ENCODE measurements at places on chromosomes 2 and 18. TPM values are rescaled to one million over a fixed set of nuclear protein-coding genes. Genes with fewer than 3 reads are reported as not detected.
A peak's percentile ranks its signal among the peaks of the same experiment; 100 is the strongest.

Gene INPP5D
- 2.7 TPM for total RNA-seq

Gene HK2
- total RNA-seq: 20.7 TPM

- DNase-seq: no peak
These were observed 433.5 kb upstream of the MMADHC start for GRCh38 chr2:150020937-150021673.

- DNase-seq: peak; percentile 26
These were observed 38.1 kb upstream of the STAT1 start for GRCh38 chr2:191051825-191052778.

Gene FMNL2
- total RNA-seq: 68.0 TPM

DNA sequence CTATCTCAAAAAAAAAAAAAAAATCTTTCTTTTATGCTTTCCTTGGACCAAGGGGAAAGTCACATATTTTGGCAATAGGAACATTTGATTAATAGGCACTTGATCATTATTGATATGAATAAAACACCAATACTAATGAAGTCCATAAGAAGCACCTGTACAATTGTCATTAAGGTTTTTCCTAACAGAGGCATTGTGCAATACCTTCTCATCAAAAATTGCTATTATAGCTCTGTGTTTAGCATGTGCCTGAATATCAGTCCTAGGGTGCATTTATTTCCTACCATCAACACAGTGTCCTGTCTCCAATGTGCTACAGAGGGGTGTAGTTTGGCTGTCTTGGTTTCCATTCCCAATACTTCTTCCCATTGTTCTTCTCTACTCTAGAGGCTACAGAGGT lies 483.8 kb upstream of the SPRED2 start:
- no peak for DNase-seq

GRCh38 chr2:108971661-108972566 lies 17.1 kb downstream of the EDAR start:
- DNase-seq: peak; percentile 56

Gene IL1RN
- 8.8 TPM for total RNA-seq

DNA sequence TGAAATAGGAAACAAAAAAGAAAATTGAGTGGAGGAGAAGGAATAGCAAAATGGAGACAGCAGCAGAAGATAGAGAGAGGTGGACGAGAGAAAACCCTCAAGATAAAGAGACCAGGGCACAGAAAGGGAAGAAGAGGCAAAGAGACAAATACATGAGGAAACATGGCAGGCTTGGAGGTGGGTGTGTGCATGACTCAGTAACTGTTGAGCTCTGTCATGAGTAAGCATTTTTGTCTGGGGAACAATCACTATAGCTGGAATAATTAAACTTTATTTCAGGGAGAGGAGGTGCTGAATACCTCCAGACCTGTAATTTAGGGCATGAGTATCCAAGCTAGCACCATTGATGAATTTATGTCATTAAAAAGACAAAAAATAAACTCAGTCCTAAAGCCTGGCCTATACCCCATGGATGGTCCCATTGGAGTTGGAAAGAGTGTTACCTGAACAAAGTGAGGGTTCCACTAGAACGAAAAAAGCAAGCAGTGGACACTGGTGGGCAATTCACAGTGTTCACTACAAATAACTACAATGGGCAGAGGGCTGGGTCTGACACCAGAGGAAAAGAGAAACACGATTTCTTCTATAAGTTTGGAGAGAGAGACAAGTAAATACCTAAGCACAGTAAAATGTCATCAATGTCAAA lies 145.5 kb downstream of the ADCYAP1 start:
- no peak for DNase-seq

DNA sequence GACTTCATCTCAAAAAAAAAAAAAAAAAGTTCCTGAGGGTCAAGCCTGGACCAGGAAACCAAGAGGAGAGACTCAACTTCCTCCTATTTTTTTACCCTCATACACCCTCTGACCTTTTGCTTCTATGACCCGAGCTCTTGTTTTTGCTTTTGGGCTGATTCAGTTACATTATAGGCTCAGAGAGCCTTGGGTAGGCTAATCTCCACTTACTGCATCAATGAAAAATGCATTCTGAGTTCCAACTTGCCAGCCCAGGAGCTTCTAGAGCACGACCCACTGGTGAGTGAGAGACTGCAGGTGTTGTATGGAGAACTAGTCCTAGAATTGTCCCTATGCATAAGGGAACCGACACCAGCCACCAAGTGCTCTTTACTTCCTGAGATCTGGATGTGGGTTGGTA lies 91.1 kb downstream of the CABLES1 start:
- no peak for DNase-seq

Gene HJURP
- total RNA-seq: 6.5 TPM

DNA sequence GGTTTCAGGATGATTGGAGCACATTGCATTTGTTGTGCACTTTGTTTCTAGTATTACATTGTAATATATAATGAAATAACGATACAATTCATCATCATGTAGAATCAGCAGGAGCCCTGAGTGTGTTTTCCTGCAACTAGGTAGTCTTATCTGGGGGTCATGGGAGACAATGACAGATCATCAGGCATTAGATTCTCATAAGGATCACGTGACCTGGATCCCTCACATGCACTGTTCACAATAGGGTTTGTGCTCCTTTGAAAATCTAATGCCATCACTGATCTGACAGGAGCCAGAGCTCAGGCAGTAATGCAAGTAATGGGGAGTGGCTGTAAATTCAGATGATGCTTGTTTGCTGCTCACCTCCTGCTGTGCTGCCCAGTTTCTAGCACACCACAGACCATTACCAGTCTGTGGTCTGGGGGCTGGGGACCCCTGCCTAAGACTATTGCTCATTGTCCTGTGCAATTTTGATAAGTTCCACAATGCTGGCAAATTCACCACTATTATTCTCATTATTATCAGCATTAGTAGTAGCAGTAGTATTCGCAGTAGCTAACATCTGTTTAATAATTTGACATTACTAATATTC lies 428.7 kb upstream of the TNP1 start:
- DNase-seq: no peak

GRCh38 chr2:25409468-25409867 lies 67.7 kb upstream of the DNMT3A start:
- no peak for DNase-seq

GRCh38 chr18:78396077-78396476 lies 583.5 kb upstream of the SALL3 start:
- DNase-seq: no peak

Gene CYP20A1
- total RNA-seq: 24.9 TPM

DNA sequence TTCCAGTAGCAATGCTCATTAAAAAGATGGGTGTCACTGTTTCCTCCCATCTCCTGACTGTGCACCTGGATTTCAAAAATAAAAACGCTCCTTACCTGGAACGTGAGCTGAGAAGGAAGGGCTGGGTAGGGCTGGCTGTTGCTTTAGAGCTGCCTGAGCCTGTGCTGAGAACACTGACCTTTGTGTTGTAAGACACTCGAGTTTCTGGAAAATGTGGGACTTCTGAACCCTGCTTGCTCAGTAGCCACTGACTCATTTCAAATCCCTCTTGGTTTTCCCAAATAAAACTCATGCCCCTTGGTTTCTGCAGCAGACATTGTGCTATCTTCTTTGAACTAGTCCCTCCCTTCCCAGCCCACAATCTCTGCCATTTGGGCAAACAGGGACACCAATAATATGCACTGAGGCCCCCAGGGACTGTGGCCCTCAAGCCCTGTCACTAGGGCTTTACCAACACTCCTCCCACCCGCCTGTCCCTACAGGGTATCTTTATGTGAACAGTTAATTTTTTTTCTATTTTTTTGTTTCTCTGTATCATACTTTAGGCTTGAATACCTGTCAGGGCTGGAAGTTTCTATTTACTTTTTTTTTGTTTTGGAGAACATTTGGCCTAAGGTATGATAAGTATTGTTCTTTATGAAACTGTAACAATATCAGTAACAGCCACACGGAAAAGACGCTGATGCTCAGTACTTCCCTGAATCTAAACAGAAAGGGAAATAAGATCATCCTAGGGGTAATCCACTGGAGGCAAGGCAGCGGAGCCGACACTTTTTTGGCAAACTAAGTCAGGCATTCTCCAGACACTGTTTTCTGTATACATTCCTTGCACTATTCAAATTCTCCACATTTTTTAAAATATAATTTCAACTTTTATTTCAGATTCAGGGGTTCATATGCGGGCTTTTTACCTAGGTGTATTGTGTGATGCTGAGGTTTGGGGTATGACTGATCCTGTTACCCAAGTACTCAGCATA lies 280.2 kb downstream of the STK39 start:
- DNase-seq: no peak

Gene UGT1A1
- total RNA-seq: not detected

Gene YPEL5
- total RNA-seq: 62.8 TPM

GRCh38 chr2:96623116-96623515 lies 15.0 kb downstream of the KANSL3 start:
- DNase-seq: no peak

DNA sequence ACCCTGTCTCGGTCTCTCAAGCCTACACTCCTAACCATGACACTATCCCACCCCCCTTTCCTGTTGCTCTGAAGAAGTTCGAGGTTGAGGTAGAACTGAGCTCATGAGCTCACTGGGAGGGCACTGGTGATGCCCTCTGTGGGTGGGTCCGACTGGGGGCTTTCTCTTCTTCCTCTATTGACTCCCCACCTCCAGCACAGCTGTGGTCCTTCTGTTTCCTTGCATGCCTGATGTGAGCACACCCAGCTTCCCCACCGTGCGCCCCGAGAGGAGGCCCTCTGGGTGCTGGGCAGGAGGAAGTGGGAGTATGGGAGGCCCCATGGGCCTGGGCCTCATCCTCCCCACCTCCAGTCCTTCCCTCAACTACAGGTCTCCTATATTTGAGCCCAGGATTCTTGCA lies 20.9 kb downstream of the SPEG start:
- DNase-seq: no peak

Data from kidney epithelial cell (primary cell).